Activated effector memory CD4-positive, alpha-beta T cell treated with Interleukin-2 at 50 U/mL for 16 hours (primary cell): ENCODE measurements at places on chromosomes 5 and 9.

DNA sequence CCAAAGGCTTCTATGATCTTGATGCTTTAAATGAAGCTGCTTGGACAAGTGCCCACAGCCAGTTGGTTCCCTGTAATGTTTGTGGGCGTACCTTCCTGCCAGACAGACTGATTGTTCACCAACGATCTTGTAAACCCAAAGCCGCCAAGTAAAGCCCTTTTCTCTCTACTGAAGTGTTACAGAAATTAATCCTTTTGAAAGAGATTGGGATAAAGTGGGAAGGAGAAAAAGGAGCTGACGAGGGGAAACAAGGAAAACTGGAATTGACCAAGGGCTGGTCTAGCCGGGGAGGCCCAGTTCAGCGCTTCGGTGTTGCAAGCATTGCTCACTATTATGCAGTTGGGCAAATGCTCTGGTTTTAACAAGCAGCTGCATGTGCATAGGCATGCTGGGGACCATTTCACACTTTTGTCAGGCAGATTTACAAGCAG, 53.2 kb downstream of the ZNF474 start:
- DNase-seq, result no peak

DNA sequence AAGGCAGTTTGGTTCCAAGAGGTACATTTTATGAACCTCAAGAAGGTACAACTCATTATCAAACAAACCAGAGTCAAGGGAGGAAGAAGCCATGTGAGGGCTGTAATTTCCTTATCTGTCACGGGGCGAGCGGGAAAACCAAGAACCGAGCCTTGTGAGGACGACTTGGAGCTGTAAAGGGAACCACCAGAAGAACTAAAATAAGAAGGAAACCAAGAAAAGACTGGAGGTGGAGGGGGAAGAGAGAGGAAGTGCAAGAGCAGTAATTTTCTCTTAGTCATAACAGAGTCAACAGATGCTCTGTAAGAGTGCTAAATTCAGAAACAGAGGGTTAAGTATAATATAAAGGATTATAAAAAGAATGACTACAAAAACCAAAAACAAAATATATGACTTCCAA, 127.1 kb downstream of the DIRAS2 start:
- DNase-seq, result no peak

DNA sequence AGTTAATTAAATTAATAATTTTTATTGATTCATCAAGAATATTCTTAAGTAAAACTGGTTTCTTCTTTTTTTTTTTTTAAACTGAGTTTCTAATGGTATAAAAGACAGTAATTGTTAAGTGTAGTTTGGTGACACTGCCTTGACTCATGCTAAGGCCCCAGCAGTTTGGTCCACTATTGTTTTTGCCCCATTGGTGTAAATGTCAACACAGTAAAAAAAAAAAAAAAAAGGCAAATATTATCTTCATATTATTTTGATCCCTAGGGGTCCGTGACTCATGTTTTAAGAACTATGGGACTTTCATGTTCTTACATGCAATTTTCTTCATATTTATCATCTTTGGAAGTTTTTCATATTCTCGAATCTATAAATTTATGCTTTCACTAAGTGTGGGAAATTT, 29.2 kb upstream of the JAK2 start:
- no peak for DNase-seq

DNA sequence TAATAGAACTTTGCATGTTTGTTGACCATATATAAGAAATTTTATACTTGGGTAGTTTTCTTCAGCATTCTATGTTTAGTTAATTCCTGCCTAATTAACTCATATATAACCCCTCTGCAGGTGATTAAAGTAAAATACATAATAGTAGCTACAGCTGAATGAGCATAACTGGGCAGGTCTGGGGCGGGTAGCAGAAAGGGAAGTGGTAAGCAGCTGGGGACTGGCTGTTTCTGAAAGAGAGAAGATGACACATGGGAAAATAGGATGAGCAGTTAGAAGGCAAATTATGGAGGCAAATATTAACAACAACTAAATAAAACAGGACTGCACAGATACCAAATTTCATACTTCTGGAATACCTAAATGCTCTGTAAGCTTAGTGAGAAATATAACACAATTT, 128.1 kb downstream of the CPLANE1 start:
- DNase-seq, result no peak

DNA sequence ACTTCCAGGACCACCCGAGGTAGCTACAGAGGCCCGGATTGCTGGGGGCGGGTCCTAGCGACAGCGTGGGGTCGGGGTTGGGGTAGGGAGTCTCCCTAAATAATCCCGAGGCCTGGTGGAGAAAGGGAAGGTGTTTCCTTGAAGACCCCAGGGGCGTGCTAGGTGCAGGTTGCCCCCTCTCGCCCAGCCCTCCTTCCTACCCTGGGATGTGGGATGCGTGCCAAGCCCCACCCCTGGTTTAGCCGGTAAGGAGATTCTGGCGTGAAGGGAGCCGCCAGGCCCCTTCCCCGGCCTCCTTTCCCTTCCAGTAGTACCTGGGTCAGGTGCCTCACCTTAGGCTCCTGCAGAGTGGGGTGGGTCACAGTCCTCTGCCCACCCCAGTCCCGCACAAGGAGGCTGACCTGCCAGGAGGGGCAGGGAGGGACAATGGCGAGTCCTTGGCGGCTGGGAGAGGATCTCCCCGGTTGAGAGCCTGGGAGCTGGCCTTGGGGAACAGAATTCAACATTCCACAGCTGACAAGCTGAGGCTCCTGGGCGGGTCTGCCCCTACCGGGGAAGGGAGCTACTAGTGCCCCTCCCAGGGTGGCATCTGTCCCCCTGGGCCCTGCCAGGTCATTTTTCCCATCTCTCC, 674 bp downstream of the TSPAN17 start:
- DNase-seq, result no peak
